Fibroblast of skin of abdomen (primary cell): ENCODE measurements at places on chromosomes 11 and 22.

GRCh38 chr11:45343444-45343843 is 57.3 kb upstream of the SYT13 start:
- DNase-seq, result no peak

DNA sequence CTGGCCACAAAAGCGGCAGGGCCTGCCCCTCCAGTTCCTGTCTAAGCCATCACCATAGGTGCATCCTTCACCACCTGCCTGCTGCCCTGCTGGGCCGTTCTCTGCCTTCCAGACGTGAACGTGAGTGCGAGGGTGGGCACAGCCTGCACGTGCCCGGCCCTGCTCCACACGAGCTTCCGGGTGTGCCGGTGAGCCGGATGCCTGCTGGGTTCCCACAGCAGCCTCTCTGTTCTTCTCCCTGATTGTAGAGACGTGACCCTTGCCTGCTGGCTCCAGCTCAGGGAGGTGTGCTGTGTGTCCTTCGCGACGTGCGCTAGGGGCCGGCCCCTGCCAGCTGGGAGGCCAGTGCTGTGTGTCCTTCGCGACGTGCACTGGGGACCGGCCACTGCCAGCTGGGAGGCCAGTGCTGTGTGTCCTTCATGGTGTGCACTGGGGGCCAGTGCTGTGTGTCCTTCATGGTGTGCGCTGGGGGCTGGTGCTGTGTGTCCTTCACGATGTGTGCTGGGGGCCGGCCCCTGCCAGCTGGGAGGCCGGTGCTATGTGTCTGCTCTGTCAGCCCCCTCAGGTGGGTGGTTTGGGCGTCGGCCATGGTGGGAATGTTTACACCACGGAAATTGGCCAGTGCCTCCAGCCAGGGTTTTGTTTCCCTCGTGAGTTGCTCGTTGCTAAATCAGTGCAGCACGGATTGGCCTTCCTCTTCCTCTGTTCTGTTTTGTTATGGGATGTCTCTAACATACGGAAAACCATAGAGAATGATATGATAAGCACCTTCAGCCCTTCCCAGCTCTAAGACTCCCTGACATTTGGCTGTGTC is 35.4 kb upstream of the BRSK2 start:
- DNase-seq, result no peak

DNA sequence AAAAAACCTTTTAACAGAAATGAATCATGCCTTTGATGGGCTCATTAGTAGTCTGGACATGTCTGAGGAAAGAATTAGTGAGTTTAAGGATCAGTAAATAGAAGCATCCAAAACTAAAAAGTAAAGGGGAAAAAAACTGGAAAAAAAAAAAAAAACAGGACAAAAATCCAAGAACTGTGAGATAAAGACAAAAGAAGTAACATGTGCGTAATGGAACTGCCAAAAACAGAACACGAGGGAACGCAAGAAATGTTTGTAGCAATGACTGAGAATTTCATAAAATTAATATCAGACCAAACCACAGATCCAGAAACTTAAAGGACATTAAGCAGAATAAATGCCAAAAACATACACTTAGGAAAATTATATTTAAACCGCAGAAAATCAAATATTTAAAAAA is 77.4 kb downstream of the MS4A13 start:
- no peak for DNase-seq

DNA sequence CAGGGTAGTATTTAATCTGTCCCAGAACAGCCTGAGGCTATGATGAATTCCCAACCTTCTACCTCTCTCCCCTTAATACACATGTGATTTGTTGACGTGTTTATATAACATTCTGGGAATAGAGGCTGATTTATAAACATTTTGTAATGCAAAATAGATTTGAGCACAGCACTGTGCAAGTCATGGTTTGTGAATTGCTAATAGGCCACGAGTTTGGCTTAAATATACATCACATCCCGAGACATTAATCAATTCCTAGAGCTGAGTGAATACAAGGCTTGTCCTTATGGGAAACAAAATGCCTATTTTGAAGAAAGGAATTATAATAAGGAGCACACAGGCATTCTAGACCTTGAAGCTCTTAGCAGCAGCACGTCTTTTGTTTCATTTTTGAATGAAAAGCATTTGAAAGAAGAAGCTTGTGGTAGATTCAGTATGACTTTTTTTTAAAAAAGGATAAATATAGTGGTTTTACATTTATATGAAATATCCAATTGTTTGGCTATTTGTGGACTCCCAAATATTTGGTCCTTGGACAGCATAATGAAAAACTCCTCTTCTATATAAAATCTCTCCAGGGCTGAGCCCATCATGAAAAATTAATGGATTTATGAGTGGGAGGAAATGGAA is 116.4 kb downstream of the SLC17A6 start:
- DNase-seq, result peak; percentile 78

- no peak for DNase-seq
Measured at GRCh38 chr11:66339686-66340483, 3.7 kb upstream of the RIN1 start.

- DNase-seq, result no peak
Measured at GRCh38 chr22:32222991-32223390, 18.1 kb upstream of the RFPL2 start.

DNA sequence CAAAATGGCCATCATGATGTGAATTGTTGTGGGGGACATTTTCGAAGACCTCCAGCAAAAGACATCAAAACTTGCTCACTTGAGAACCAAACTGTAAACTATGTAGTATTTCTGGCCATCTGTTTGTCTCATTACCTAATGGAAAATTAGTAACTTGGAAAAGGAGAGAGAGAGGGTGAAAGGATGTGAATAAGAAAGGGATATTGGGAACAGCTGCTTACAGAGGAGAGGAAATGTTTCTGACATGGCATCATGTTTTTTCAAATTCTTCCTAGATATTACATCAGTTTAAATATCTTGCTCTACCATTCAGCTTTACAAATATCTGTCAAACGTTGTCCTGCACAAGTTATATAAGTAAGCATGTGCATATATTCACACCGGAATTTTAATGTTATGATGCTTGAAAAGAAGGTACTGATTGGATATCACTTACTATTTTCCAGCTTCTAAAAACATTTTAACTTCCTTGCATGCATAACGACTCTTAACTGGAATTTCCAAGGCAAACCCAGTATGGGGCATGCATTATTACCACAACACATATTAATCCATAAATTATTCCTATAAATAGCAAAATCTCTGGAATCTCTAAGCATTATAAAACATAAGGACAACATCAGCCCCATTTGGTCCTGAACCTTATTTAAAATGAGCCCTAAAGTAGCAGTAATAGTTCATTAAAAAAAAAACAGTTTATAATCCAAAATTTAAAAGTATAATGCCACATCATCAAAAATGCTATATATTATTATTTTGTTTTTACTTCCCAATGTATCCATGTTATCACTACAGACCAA is 20.0 kb downstream of the GUCY1A2 start:
- peak; percentile 95 for DNase-seq

- DNase-seq, result peak; percentile 71
Measured at GRCh38 chr22:45612451-45612901, 59.2 kb upstream of the ATXN10 start.

- no peak for DNase-seq
Measured at GRCh38 chr11:62445314-62445740, 26.5 kb downstream of the SCGB1A1 start.

GRCh38 chr11:26227883-26228502 is 103.9 kb upstream of the ANO3 start:
- DNase-seq, result no peak

DNA sequence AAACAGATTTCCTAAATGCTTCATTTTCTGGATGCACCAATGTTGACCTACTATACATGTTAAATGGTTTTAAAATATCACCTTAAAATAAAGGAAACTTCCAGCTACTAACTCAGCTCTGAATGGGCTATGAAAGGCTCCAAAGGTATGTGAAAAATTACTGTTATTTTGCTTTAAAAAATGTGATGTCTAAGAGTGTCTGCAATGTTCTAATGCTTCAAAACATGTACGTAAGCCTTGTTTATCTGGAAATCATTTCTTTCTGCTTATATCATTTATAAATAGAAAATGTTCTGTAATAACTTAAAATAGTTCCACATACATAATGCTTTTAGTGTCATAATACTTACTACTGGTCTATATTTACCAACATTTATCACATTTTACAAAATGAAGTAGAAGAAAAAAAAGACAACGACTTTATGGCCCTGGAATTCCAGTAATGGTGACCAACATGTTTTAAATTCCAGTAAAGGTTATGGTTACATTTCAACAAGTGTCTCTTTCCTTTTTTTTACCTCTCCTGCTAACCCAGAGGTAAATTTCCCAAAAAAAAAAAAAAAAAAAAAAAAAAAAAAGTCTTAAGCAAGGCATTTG is 2.5 kb downstream of the BDNF start:
- DNase-seq, result peak; percentile 20

- no peak for DNase-seq
Measured at GRCh38 chr11:59264736-59265135, 52.0 kb upstream of the MPEG1 start.

- no peak for DNase-seq
Measured at GRCh38 chr22:48871176-48871840, 956.4 kb downstream of the BRD1 start.

DNA sequence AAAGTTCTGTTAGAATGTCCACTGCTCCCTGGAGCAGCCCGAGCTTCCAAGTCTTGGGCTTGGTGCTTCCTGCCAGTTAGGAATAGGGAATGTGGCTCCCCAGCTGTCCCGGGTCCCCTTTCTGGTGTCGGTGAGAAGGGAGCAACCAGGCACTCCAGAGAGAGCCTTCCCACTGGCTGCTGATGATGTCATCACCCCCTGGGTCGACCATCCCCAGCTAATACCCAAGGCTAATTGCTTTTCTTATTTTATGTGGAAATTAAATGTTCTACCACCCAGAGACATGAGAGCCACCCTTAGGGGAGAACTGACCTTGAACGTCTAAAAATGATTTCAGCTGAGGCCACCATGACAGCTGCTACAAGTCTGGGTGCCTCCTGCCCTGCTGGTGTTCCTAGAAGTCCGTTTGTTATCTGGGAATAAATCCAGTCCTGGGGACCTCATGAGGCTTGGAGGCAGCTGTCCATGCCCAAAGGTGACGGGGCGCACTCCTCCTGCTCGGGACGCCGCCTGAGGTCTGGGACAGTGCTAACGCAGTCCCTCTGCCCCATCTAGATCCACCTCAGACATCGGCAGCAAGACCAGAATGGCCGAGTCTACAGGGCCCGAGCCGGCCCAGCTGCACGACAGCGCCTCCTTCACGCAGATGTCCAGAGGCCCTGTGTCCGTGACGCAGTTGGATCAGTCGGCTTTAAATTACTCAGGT is 42.3 kb downstream of the C11orf91 start:
- no peak for DNase-seq

GRCh38 chr11:134360050-134360835 is 28.5 kb downstream of the GLB1L2 start:
- DNase-seq, result peak; percentile 47

- DNase-seq, result no peak
Measured at GRCh38 chr11:3225826-3226750, 6.1 kb downstream of the MRGPRE start.

- DNase-seq, result peak; percentile 84
Measured at GRCh38 chr11:27703481-27703880, 3.2 kb upstream of the BDNF start.

DNA sequence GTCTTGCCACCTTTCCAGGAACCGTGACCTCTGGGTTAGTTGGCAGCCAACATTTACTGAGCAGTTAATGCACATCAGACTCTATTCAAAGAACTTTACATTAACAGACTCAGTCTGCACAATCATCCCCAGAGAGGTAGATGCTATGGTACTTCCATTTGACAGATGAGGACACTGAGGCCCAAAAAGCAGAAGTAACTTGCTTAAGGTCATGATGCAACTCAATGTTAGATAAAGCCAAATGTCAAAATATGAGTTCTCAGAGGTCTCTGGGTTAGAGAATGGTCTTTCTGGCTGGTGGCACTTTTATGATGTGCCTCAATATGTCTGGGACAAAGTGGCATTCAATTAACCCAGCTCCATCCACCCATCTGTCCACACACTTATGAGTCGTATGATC is 450.0 kb downstream of the MIAT start:
- no peak for DNase-seq

GRCh38 chr11:12725055-12725862 is 51.0 kb downstream of the TEAD1 start:
- DNase-seq, result no peak

DNA sequence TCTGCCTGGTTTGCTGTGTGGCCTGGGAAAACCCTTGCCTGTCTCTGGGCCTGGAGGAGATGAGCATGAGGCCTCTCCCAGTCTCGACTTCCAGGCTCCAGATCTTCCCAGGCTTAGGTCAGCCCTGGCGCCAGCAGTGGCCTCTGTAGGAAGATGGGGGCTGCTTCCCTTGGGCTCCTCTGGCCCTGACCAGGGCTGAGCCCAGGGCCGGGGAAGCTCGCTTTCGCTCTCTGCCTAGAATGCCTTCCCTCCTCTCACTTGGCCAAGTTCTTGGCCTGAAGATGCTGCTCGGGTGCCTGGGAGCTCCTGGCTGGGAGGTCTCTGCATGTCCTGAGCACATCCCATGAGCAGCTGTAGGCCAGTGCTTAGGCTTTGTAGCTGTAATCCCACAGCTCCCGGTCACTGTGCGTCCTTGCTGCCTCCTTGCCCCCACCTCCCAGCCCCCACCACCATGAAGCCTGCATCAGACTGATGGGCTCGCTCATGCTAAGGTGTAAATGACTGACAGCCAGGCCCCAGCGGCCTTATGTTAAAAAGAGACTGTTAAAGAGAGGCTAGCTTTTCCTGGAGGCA is 25.5 kb downstream of the SHISAL1 start:
- no peak for DNase-seq

GRCh38 chr11:95704865-95705264 is 84.7 kb downstream of the FAM76B start:
- no peak for DNase-seq

DNA sequence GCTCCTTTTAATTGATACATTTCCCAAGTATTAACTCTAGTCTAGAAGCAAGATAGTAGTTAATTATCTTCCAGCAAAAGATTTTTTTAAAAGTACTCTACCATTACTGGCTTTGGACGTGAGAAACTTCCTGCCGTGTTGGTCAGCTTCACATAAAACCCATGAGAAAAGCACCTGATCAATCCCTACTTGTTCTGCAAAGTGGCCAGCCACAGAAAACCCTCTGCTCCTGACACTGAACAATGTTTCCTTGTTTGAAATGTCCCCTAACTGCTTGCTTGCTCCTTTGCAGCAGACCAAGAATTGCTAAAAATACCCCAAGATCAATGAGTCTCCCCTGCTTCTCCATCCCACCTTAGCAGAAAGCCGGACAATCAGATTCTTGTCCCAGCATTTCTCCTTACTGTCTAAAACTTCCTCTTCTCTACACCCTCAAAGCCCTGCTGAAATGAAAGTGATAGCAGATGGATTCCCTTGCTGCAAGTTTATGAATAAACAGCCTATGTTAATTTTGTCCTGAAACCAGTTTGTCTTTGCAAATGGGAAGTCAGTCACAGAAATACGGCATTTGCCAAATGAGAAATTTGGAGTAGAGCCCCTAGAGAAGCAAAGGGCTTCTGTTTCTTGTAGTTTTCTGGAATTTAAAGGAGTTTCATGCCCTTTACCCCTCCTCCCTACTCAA is 207.1 kb upstream of the ARHGAP20 start:
- no peak for DNase-seq

GRCh38 chr22:27557286-27558008 is 244.1 kb downstream of the MN1 start:
- DNase-seq, result no peak

DNA sequence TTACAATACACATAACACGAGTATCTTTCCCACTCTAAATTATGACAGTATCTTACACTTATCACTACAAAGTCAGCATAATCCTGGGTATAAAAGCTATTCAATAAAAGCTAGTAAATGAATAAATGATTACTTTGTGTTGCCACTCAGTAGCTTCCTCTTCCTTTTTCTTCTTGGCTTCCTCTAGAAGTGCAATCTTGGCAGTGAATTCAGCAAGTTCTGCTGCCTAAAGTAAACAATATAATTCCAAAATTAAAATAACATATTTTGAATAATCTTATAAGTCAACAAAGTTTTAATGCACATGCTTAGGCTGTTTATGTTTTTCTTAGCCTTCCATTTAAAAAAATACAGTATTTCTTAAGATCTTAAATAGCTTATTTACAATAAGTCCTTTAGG is 60.4 kb downstream of the RDX start:
- DNase-seq, result no peak
